Muscle of leg (tissue), 16 donors: ENCODE measurements at places on chromosomes 5 and 9. TPM values are rescaled to one million over a fixed set of nuclear protein-coding genes. Genes with fewer than 3 reads are reported as not detected.

- no peak for DNase-seq
These were observed 36.7 kb downstream of the SARDH start for GRCh38 chr9:133701321-133701980.

DNA sequence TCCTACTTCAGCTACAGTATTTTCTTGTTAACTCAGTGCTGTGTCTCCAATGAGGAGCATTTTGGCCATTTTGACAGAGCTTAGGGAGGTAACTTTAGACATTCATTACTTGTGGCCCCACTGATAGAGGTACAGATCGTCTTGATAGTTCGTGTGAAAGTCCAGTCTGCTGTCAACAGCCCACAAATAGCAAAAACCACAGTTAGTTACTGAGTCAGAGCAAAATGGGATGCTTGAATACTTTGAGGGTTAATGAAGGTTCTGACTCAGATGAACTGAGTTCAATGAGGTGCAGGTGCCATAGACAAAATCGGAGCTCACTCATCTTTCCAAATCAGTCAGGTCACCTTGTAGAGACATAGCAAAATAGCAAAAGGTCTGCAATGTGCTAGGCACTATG is 163.1 kb upstream of the TLE4 start:
- no peak for DNase-seq

DNA sequence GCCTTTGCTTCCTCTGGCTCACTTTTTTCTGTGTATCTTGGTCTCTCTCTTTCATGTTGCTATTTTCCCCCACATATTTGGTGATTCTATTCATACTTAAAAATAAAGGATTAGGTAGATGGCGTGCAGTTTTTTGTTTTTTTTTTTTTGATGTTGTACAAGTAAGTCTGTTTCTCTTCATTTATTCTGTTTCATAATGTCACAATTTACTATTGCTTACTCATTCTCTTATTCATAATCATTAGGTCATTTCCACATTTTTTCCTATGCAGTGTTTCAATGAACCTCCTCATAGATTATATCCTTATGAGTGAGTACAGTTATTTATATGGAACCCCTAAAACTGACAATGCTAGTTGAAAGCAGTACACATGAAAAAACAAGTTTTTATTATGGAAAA is 136.3 kb downstream of the APBA1 start:
- DNase-seq, result no peak

- DNase-seq, result peak; percentile 70
These were observed 630.5 kb downstream of the ACTL7B start for GRCh38 chr9:108225149-108225800.

GRCh38 chr9:86807367-86807976 is 139.8 kb downstream of the GAS1 start:
- DNase-seq, result peak; percentile 94

GRCh38 chr9:87007711-87008366 is 60.5 kb upstream of the GAS1 start:
- DNase-seq, result peak; percentile 84

The DMRT3 gene
- 0.09 TPM for total RNA-seq

The RAD17 gene
- total RNA-seq, result 21.2 TPM

The ARRDC3 gene
- total RNA-seq, result 87.3 TPM

The TIMD4 gene
- total RNA-seq, result 1.9 TPM

The POU5F2 gene
- 0.89 TPM for total RNA-seq

The BTNL9 gene
- total RNA-seq, result 5.3 TPM

The FBP1 gene
- 0.53 TPM for total RNA-seq

The GOLGA1 gene
- total RNA-seq, result 9.1 TPM

The CCDC112 gene
- 8.0 TPM for total RNA-seq
